ENCODE measurements at places on chromosomes 5 and 9.
A peak's percentile ranks its signal among the peaks of the same experiment; 100 is the strongest.

DNA sequence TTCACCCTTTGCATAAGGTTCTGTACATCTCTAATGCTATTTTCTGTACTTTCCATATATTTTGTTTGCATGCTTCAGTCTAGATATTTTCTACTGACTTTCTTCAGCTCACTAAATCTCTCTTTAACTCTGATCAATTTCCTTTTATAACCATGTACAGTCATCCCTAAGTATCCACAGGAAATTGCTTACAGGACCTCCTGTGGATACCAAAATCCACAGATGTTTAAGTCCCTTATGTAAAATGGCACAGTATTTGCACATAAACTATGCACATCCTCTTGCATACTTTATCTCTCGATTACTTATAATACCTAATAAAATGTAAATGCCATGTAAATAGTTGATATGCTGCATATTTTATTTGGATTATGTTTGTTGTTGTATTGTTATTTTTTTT lies 442.1 kb downstream of the TLE4 start:
- no peak for DNase-seq

GRCh38 chr5:141441571-141442170 lies 11.4 kb downstream of the PCDHGA12 start:
- no peak for DNase-seq

GRCh38 chr9:107685901-107686300 lies 196.3 kb upstream of the KLF4 start:
- DNase-seq = peak; percentile 85

DNA sequence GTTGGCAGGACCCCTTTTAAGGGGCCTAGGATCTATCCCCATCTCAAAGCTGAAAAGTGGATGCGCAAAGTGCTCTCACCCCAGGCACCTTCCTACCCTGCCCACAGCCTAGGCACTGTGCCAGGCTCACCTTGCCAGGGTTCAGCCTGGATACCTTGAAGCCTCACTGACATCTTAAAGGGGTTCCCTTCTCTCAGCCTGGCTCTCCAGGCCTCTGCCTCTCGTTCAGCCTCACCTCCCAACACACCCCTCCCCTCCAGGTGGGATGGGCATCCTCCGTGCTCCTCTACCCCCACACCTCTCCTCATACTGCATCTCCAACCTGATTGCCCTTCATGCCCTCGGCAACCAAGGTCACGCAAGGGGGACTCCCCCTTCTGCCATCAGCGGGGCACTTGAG lies 25.5 kb downstream of the TNIP1 start:
- no peak for DNase-seq

- DNase-seq = no peak
These were observed 122.2 kb upstream of the PTGER4 start for GRCh38 chr5:40557501-40557900.

GRCh38 chr5:45737153-45737552 lies 41.0 kb upstream of the HCN1 start:
- DNase-seq = no peak

- no peak for DNase-seq
These were observed 335.1 kb upstream of the PIK3R1 start for GRCh38 chr5:67880511-67880805.

- DNase-seq = peak; percentile 16
These were observed 37.8 kb upstream of the RNF20 start for GRCh38 chr9:101495810-101496209.

GRCh38 chr5:76040806-76041205 lies 42.4 kb upstream of the SV2C start:
- DNase-seq = no peak

- no peak for DNase-seq
These were observed 185.2 kb upstream of the NREP start for GRCh38 chr5:111942201-111942600.

DNA sequence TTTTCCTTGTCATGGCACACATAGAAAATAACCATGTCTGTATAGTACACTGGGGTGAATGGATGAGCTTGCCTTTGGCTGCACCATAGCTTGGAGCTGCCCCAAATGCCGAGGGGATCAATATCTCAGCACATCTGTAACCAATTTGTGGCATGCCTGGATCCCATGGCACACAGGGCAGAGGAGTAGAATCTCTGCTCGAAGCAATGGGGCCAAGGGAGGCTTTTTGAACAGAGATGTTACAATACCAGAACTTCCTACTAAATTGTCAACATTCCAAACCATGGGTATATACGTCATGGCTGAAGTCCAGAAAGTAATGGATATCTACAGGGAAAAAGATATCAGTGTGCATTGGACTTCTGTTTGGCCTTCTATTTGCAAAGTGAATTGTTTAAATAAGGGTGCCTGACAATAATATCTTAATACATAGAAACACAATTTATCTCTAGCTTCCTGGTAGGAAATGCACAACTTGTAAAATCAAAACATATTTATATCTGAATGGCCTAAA lies 39.0 kb downstream of the ESM1 start:
- DNase-seq = no peak

- peak; percentile 96 for DNase-seq
These were observed 1058.5 kb upstream of the DMAC1 start for GRCh38 chr9:8857926-8858595.

- no peak for DNase-seq
These were observed 16.2 kb upstream of the ERAP1 start for GRCh38 chr5:96823900-96824380.

GRCh38 chr5:51242456-51242855 lies 140.8 kb upstream of the ISL1 start:
- DNase-seq = peak; percentile 1

GRCh38 chr5:135952683-135953082 lies 2.1 kb downstream of the LECT2 start:
- DNase-seq = no peak

- DNase-seq = no peak
These were observed 80.2 kb upstream of the MIER3 start for GRCh38 chr5:57032151-57032551.

GRCh38 chr5:13212886-13213285 lies 731.6 kb downstream of the DNAH5 start:
- peak; percentile 68 for DNase-seq

- no peak for DNase-seq
These were observed 469.4 kb downstream of the CCDC171 start for GRCh38 chr9:16022228-16022627.

- DNase-seq = peak; percentile 49
These were observed 95.3 kb downstream of the RGS3 start for GRCh38 chr9:113558632-113559502.

DNA sequence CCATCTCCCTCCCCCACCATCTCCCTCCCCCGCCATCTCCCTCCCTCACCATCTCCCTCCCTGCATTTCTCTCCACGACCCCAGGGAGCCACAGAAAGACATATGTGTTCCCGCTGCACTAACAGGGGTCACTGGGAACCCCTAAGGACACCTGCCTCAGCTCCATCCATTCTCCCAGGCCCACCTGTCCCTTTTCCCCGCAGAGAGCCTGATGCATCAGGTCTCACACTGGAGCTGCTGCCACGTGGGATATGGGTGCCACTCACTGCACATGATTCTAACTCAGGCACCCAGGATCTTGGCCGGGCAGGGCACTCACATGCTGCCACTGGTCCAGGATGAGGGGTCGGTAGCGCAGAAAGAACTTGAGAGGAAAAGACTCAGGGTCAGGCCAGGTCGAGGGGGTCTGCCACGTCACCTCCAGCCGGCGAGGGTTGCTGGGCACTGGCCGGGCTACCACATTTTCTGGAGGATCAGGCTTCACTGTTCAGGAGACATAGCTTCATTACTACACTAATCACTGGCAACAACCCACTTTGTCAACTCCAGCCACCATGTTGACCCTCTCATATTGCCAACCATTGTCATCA lies 33.2 kb upstream of the ENHO start:
- no peak for DNase-seq

GRCh38 chr5:52783226-52783959 lies 4.3 kb upstream of the ITGA1 start:
- DNase-seq = peak; percentile 46

DNA sequence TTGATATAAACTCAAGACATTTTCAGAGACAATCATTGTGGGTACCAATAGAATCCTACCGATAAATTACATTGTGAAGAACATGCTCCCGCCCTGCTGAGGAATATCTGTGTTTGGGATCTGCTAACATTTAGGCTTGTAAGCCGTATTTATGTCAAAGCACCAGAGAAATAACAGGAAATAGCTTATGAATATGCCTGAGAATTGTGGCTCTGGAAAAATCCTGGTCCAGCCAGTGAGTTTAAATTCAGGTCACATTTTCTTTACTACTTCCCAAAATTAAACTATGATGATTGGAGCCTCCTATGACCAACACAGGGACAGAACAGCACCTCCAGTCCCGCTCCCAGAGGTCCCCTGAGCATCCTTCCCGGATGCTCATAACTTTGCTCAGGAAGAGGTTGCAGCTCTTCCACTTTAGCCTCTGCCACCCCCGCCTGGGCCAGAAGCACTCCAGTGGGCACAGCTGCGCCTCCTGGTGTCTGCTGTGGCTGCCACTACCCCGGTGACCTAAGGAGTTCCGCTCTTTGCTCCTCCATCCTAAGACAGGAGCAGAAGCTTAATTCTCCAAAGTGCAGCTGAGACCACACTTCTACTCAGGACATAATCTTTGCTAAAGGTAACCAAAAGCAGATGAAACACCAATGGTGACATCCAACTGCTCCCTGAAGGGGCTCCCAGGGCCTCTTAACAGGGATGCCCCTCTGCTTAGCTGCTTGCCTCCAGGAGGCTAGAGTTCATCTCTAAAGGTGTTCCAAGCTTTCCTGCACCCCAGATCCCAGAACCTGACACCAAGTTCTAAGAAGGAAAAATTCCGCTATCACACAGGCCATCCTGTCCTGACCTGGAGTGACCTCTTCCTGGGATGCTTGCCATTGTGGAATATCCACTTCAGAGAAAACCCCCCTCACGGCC lies 58.8 kb downstream of the SLC1A1 start:
- peak; percentile 81 for DNase-seq

GRCh38 chr5:53820119-53820801 lies 259.8 kb downstream of the NDUFS4 start:
- no peak for DNase-seq

- peak; percentile 81 for DNase-seq
These were observed 77.5 kb downstream of the SLC1A3 start for GRCh38 chr5:36683821-36684434.

GRCh38 chr9:22158927-22159346 lies 149.8 kb upstream of the CDKN2B start:
- DNase-seq = peak; percentile 24

GRCh38 chr5:143065996-143066522 lies 295.9 kb downstream of the ARHGAP26 start:
- no peak for DNase-seq

DNA sequence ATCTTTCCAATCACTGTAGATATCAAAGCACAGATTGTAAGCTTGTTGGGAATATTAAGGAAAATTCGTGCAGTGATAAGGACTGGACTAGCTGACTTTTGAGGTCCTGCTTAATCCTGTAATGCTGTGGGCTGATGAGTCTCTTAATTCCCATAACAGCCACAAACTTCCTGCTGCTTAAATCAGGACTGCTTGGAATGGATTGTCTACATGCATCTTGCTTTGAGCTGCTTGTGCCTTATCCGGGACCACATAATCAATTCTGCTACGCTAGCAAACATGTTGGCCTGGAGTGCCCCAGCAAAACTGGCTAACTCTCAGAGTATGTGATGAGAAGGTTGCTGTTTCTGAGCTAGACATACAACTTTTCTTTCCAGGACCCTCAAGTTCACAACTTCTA lies 79.6 kb downstream of the SNCAIP start:
- peak; percentile 37 for DNase-seq

DNA sequence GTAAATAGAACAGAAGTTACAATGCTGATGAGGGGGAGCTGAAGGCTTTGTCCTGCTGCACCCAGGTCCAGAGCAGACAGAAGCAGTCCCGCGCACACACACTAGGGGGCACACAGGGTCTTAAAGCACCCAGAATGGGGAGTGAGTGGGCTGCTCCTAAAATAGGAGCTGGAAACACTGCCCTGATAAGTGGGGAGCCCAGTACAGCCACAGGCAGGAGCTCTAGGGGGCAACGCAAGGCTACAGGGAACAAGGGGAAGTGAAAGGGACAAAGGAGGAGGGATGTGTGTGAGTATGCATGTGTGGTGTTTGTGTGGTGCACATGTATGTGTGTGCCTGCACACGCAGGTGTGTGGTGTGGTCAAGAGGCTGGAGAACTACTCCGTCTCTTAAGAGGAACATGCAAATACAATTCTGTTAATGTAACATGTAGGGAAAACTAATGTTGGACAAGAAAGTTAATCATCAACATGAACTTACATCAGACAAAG lies 191.5 kb downstream of the ROR2 start:
- DNase-seq = no peak

- DNase-seq = no peak
These were observed 129.1 kb upstream of the MEF2C start for GRCh38 chr5:89011778-89012711.

GRCh38 chr5:91490316-91490715 lies 107.2 kb upstream of the ARRDC3 start:
- DNase-seq = no peak

- DNase-seq = no peak
These were observed 3.5 kb downstream of the PIP5K1B start for GRCh38 chr9:68708513-68708912.

DNA sequence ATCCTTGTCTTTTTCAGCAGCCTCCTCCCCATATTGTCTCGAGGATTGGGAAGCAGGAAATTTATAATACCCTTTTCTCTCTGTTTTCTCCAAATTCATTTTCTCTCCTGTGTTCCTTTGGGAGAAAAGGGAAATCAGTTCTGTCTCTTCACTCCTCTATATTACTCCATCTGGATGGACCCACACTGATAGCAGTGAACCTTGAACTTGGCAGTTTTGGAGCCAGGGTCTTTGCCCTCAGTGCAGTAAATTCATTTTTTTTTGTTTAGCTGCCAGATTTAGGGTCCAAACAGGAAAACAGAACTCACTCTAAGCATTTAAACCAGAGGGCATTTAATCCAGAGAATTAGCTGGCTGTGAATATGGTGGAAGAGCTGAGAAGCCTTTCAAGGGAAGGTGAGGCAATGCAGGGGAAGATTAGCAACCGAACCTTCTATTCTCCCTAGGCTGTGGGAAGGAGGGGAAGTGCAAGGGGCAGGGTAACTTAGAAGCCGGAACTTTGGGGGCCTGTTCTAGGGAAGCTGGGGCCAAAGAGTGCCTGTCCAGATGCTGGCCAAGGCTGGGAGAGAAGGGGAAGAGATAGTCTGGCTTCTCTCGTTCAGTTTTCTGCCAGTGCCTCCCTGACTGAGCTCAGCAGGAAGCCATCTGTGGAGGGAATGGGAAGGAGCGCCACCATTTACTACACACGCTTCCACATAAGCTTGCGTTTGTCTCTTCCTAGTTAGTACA lies 16.3 kb upstream of the NPR2 start:
- peak; percentile 63 for DNase-seq

GRCh38 chr9:130285271-130285670 lies 19.7 kb downstream of the HMCN2 start:
- DNase-seq = no peak

- DNase-seq = no peak
These were observed 157.1 kb upstream of the NFIB start for GRCh38 chr9:14471041-14471440.

- DNase-seq = no peak
These were observed 212.8 kb upstream of the CHD1 start for GRCh38 chr5:99141534-99142128.

- peak; percentile 63 for DNase-seq
These were observed 23.0 kb upstream of the LHFPL2 start for GRCh38 chr5:78671609-78672008.

GRCh38 chr9:128026255-128026772 lies 40.8 kb downstream of the NAIF1 start:
- DNase-seq = no peak

Measured in muscle of leg (tissue), 16 donors.